ENCODE measurements at places on chromosomes 7 and 10. TPM values are rescaled to one million over a fixed set of nuclear protein-coding genes. Genes with fewer than 3 reads are reported as not detected.
A peak's percentile ranks its signal among the peaks of the same experiment; 100 is the strongest.

GRCh38 chr10:3761021-3761686 lies 23.9 kb downstream of the KLF6 start:
- DNase-seq = no peak

DNA sequence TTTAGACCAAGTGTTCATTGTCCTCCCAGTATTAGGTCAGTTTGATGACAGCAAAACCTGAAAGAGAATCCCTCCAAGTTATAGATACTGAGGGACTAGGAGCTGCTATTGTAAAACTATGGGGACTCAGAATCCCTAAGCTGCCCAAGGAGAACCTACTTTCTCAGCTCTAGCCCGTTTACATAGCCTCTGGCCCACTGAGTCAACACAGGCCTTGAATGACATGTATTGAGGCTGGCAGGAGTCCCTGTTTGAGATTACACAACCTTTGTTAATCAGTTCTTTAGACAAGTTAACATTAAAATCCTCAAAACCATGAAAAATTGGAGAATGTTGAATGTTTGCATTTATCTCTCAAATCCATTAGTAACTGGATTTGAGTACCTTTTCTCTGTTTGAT lies 1079.0 kb downstream of the KCNMA1 start:
- no peak for DNase-seq

DNA sequence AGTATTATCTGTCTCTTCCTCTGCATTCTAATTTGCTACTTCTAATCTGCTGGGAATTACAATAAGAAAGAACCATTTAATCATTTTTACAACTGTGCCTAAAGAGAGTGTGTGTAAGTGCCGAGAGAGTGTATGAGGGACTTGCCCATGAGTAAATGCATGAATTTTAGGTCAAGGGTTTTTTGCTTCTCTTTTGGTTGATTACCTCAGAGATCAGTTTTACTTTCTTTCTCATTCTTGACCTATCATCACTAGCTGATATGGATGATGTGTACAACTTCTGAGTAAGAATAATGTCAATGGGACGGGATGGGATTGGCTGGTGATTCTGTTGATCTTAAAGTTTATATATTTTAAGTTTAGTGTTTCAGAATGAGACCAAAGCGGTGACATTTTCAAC lies 47.8 kb downstream of the IKZF1 start:
- DNase-seq = no peak

DNA sequence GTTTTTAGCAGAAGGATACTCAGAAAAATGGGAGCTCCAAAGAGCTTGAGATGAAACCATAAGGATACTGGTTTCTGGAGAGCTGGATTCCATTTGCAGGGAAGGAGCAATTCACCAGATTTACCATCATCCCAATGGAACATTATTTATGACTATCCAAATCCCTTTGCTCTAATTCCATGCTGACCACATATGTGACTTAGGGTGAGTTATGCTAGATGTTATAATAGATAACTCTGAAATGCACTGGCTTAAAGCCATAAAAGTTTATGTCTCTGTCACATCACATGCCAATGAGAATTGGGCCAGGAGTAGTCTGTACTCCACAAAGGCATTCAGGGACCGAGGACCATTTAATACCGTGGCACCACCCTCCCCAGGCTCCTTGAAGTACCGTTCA lies 185.2 kb downstream of the SKIDA1 start:
- DNase-seq = no peak

The PNLIPRP3 gene
- not detected for total RNA-seq

GRCh38 chr7:147136352-147136751 lies 1019.8 kb downstream of the CNTNAP2 start:
- DNase-seq = no peak

DNA sequence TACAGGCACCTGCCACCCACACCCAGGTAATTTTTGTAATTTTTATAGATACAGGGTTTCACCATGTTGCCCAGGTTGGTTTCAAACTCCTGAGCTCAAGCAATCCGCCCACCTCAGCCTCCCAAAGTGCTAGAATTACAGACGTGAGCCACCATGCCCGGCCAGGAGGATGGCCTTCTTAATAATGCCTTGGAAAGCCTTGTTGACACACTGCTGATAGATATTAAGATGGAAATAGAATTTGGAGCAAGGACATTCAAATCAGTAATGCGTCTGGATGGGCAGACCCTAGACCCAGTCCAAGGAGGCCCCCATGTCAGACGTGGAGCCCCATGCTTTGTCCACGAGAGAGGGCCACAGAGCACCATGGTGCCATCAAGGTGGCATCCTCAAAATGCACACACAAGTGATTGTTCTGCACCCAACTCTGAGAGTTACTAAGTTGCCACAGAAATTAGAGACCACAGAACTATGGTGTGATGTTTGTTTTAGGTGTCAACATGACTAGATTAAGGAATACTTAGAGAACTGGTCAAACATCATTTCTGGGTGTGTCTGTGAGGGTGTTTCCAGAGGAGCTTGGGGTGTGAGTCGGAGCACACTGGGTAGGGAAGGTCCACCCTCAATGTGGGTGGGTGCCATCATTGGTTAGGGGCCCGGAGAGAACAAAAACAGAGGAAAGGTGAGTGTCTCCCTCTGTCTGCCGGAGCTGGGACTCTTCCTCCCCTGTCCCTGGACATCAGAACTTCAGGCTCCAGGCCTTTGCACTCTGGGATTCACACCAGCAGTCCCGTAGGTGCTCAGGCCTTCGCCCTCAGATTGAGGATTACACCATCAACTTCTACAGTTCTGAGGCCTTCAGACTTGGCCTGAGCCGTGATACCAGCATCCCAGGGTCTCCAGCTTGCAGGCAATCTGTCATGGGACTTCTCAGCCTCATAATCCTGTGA lies 34.5 kb downstream of the EBF3 start:
- no peak for DNase-seq

- no peak for DNase-seq
These were observed 22.4 kb upstream of the IFIT1B start for GRCh38 chr10:89355394-89355931.

DNA sequence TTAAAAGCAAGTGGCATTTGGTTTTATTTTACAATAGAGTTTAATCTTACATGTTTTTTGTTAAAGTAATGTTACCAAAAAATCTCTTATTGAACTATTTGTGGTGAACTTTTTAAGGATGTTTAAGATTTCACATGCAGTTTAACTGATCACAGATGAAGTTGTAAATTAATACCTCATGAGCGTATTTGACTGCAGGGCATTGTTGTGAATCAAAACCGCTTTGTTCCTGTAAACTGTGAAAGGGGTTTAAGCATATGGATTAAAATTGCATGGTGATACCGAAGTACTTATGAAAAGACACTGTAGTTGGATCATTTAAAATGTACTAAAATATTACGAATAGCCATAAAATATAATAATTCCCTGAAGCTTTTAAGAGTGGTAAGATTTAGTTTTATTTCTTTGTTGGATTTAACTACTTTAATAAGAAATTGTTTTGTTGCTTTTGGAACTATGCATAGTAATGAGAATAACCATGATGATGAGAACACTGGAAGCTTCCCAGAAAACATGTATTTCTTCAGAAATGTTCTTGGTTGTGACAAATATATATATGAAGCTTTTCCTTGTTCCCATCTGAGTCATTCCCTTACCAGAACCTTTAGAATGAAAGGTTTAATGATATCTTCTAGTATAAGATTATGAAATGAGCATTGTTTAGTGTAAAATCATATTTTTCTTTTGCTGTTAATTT lies 131.3 kb downstream of the ADK start:
- DNase-seq = no peak

DNA sequence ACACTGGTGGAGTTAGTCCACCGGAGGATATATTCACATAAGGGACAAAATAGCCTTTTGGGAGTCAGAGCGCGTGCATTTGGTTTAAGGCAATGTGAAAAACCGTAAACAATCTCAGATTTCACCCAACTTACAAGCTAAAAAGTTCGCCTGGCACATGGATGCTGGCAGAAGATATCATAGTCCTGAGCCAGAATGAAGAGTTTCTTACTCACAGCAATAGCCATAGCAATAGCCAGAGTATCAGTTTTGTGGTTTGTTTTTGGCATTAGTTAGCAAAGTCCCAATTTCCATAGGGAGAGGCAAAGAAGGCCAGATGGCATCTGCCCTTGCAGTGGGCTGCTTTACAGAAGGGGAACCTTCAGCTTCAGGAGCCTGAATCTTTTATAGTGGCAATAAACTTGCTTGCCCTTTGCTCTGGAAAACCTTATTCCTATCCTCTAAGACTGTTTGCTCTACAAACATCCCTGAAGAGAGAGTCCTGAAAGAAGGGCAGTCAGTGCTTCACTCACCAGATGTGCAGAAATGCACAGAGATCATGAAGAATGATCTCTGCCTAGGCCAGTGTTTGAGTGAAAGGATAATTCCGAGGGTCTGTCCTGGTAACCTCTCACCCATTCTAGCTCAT lies 28.7 kb upstream of the RSBN1L start:
- DNase-seq = no peak

DNA sequence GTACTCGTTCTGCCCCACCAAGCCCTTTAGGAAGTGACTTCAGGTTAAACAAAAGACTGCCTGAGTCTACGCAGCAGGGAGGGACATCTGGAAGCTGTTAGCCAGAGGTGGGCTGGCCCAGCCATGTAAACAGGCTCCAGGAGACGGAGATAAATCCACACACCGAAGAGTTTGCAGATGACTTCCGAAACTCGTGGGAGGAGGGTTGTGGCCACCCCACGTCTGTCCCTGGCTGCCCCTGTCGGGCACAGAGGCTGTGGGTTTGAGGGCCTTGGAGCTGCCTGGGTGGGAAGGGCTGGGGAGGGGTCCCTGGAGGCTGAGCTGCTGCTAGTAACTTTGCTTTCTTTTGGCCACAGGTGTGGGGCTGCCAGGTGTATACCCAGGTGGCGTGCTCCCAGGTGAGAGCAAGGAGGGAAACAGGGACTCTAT lies 15.6 kb downstream of the ELN start:
- DNase-seq = no peak

The STEAP1B gene
- total RNA-seq = not detected

DNA sequence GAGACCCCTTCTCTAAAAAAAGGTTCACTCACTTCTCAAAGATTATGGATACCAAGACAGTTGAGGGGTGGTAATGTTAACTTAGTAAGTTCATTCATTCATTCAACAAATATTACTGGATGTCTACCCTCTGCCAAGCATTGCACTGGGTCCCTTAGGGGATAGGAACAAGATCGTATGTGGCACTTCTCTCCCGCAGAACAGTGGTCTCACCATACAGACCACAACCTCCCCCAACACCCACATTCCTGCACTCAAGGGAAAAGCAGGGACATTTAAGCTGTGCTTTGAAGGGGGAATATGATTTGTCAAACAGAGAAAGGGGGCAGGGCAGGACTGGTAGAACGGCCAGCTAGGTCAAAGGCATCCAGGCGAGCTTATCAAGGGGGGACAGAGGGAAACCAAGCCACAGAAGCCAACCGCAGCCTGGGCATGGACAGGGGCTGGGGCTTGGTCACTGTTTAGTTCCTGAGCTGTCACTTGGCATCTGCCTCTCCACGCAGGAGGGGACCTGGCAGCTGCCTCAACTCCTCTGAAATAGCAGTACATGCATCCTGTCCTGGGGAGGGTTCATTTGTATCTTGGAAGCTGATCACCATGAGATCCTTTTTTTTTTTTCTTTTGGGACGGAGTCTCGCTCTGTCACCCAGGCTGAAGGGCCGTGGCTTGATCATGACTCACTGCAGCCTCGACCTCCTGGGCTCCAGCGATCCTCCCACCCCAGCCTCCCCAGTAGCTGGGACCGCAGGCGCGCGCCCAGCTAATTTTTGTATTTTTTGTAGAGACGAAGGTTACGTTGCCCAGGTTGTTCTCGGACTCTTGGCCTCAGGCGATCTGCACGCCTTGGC lies 949 bp upstream of the CLIP2 start:
- DNase-seq = no peak

DNA sequence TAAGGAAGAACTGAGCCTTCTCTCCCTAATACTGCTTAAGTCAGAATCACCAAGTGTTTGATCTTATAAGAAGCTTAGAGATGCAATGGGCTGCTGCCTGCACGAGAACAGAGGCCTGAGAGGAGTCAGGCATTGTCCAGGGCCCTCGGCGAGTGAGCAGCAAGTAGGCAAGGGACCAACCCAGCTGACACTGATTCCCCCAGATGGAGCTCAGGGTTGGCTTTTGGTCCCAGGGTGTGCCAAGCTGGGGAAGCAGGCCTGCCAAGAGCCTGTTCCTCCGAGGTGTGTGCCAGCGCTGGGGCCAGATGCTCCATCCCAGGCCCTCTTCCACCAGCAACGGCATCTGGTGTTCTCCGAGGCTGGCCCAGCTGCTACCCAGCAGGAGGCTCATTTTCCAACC lies 222.0 kb upstream of the ZMIZ1 start:
- no peak for DNase-seq

GRCh38 chr10:87603769-87604168 lies 55.9 kb upstream of the PAPSS2 start:
- DNase-seq = no peak

DNA sequence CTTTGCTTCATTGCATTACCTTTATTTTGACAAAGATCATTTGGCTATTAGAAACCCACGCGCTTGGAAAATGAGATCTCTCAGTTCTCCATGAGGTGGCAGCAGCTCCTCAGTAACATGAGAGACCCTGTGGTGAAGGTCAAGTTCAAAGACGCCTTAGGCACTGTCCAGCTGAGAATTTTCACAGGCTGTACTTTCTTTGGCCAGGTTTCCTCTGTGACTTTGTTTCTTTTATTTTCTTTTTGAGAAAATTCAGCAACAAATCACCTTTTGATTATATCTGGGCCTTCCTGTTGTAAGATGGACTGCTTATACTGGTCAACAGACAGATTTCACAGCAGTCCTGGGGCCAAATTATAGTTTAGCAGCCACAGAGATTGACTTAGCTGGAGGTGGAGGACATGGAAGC lies 54.5 kb downstream of the RAB18 start:
- DNase-seq = peak; percentile 65

- DNase-seq = no peak
These were observed 3.4 kb downstream of the CRPPA start for GRCh38 chr7:16417906-16418305.

The CLRN3 gene
- not detected for total RNA-seq

The SUN3 gene
- not detected for total RNA-seq

GRCh38 chr10:11573497-11573896 lies 38.0 kb downstream of the USP6NL start:
- DNase-seq = no peak

GRCh38 chr10:84447701-84448400 lies 119.5 kb downstream of the CCSER2 start:
- no peak for DNase-seq

The MCU gene
- 14.1 TPM for total RNA-seq

DNA sequence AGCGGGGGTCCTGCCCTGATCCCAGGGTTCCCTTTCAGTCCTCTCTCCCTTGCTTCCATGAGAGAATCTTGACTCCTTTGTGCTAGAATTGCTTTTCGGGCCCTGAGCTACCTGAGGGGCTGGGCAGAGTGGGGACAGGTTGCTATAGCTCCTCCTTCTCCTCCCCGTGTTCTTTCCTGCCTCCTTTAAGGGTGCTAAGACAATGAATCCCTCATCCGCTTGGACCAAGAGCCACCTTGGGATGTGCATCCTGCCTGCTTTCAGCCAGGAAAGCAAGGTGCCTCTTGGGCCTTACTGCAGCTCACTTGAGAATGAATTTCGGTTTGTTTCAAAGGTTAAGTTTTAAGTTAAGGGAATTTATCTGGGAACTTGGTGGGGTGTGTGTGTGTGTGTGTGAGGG lies 53.6 kb downstream of the ADRA2A start:
- DNase-seq = no peak

GRCh38 chr7:15130666-15131541 lies 228.4 kb upstream of the DGKB start:
- no peak for DNase-seq

Measured in natural killer cell (primary cell).